ENCODE measurements at places on chromosomes 6 and 20.

GRCh38 chr20:62476056-62476838 is 452 bp upstream of the GATA5 start:
- DNase-seq = no peak

DNA sequence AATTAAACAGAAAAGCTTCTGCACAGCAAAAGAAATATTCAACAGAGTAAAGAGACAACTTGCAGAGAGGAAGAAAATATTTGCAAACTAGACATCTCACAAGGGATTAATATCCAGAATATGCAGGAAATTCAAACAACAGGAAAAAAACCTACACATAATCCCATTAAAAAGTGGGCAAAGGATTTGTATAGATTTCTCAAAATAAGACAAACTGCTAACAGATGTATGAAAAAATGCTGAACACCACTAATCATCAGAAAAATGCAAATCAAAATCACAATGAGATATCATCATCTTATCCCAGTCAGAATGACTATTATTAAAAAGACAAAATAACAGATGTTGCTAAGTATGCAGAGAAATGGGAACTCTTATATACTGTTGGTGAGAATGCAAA is 129.6 kb downstream of the SYNDIG1 start:
- no peak for DNase-seq

DNA sequence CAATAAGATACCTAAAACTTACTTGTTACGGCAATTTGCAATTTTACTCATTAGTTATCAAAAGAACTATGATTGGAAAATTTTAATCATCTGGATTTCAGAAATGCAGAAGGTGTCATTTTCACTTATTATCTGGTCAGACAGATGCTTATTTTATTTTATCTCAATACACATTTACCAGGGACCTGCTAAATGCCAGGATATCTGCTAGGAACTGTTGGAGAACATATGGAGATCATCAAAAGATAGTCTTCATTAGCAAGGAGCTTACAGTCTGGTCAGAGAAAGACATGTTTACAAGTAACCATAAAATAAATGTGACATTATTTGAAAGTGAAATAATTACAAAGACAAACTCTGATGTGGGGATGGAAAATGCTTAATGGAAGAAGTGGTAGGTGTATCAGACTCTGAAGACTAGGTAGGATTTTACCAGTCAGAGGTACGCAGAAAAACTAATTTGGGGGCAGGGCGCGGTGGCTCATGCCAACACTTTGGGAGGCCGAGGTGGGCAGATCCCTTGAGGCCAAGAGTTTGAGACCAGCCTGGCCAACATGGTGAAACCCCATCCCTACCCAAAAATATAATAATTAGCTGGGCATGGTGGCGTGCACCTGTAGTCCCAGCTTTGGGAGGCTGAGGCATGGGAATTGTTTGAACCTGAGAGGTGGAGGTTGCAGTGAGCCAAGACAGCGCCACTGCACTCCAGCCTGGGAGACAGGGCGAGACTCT is 137.8 kb downstream of the MYB start:
- no peak for DNase-seq

DNA sequence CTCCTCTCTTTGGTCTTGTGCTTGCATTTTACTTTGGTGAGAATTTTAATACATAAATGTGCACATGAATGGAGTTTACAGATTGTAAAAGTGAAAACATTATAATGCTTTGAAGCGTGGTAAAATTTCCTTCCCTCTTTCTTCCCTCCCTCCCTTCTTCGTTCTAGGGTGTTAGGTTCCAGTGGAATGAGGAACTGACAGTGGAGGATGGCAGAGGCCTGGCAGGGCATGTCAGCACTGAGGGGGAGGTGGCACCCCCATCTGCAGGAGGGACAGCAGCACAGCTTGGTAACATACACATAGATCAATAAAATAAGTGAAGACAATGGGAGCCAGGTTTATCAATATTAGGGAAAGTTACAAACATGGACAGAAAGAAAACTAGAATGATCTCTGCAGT is 47.5 kb downstream of the RNASET2 start:
- DNase-seq = no peak

GRCh38 chr6:38404355-38404754 is 235.4 kb downstream of the BTBD9 start:
- DNase-seq = no peak

DNA sequence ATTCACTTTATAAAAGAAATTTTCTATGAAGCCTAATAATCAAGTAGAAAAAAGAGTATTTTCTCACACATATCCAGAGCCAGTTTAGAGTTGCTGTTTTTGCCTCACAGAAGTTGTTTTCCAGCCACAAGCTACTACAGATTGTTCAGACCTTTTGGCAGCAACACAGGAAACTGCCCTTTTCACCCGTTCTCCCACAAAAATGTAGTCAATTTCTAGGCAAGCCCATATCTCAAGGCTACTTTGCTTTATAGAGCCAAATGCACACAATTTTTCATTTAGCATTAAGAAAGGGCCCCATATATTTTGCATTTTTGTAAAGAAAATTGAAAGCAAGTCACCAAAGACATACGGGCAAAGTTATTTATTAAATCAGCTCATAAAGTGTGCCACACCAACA is 49.5 kb downstream of the EPB41L2 start:
- DNase-seq = no peak

GRCh38 chr6:27617700-27618689 is 145.1 kb upstream of the ZNF184 start:
- peak; percentile 50 for DNase-seq

DNA sequence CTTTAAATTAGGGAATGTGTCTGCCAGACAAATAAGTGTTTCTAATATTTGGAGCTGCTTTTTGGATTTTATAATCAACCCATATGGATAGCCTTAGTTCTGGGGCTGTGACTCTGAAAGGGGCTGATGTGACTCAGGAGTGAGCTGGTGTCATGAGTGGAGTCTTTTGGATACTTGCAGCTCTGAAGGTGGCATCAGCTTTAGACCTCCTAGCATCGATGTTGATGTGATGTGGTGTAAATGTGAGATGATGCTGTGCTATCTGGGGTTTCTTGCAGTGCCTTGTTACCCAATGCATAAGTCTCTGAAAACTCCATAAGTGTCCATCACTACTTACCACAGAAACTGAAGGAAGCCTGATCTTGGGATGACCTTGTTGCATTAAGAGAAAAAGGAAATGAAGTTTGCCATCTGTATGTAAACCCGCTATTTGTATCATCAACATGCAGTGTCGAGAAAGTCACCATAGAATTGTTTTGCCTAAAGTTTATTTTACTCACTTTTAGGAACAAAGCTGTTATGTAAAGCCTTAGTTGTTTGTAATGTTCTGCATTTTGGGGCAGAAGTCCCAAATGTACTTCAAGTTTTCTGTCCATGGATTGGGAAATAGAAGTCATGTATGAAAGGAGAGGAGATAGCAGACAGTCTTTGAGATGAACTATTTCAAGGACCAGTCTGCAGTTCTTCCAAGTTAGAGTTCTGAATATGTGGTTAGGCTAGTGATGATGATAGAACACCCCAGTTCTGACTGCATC is 8.0 kb downstream of the FOXO3 start:
- DNase-seq = no peak

- no peak for DNase-seq
Observed at GRCh38 chr6:13538084-13538483, 36.3 kb upstream of the SIRT5 start.

DNA sequence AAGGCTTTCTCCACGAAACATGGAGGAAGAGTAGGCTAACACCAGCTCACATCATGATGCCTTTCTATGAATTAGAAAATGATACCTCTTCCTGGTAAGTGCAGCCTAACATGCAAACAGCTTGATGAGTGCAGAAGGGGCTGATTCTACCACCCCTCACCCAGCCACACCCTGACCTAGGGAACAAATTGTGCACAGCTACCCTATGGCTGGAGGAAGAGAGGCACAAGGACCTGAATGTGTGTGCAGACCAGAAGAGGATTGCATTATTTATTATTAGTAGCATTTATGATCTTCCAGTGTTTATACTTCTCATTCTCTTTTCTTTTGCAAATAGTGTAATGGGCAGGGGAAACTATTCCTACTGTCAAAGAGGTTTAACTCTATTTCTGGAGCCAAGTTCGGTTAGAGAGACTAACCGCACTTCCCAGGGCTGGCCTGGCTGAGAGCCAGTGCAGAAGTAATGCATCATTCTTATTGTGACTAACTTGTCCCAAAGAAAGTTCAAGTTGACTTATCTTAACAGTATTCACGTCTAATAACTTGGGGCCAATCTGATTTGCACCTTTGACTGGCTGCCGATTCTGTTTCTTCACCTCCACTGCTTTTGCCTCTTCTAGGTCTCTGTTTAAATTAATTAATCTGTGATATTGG is 237.5 kb downstream of the CD83 start:
- DNase-seq = no peak

GRCh38 chr6:78598966-78599365 is 268.4 kb upstream of the IRAK1BP1 start:
- DNase-seq = no peak

DNA sequence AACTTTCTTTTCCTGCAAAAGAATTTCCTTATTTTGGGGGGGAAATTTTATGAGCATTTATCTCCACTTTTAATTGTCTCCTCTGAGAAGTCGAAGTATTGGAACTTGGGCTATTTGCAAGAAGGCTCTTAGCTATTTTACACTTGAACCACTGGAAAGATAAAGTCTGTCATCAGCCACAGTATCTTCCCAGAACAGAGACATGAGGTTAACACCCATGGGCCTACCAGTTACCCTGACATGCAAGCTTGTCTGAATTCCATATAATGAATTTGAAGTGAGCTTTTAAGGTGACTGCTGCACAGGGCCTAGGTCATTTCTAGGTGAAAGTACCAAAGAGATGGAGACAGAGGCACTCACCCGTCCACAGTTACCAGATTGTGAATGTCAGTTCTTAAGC is 193.1 kb downstream of the SIM1 start:
- DNase-seq = no peak

DNA sequence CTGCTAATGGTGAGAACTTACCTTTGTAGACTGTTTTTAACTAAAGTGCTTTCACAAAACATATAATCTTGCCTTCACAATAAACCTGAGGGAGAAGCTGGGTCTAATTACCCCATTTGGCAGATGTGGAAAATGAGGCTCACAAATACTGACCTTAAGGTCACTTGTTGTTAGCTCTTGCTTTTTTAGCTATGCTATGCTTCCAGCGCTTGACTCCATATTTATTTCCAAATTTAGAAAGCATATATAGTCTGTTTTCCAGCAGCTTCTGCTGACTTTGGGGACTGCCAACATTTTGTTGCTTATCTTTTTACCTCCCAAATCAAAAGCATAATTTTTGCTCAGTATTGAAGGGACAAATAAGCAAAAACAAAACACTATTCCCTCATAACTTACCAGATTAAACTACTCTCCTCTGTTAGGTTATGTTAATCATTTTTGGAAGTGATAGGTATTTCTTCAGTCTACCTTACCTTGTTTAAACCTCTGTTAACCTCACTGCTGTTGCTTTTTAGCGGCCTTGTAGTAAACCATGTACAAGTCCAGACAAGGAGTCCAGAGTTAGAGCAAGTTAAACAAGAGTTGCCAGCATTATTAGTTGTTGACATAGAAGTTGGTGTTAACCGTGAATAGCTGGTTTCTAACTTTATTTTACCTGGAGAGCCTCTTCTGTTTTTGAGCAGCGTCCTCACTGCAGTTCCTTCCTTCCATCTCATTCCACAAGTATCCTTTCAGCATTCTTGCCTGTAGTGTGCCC is 4.9 kb upstream of the BTBD3 start:
- DNase-seq = no peak

- DNase-seq = peak; percentile 92
Observed at GRCh38 chr6:37125774-37126492, 44.0 kb upstream of the PIM1 start.

GRCh38 chr6:55902796-55903195 is 27.4 kb upstream of the BMP5 start:
- DNase-seq = no peak

- DNase-seq = no peak
Observed at GRCh38 chr6:154478021-154478700, 32.3 kb downstream of the CNKSR3 start.

DNA sequence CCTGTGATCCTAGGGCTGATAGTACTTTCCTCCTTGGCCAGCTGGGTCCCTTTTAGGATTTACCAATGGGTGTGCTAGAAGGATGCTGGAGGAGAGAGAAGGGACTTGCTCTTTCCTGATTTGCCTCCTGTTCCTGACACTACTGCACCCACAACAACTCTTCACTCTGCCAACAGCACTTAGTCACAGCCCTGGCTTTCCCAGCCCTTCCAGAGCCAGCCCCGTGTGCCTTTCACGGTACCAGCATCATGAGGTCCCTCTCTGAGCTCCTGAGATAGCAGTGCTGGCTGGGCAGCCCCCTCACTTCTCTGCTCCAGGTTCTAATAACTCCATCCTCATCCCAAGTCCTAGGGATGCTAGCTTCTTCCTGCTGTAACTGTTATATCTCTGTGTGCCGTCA is 80.9 kb downstream of the DNAH8 start:
- DNase-seq = no peak

DNA sequence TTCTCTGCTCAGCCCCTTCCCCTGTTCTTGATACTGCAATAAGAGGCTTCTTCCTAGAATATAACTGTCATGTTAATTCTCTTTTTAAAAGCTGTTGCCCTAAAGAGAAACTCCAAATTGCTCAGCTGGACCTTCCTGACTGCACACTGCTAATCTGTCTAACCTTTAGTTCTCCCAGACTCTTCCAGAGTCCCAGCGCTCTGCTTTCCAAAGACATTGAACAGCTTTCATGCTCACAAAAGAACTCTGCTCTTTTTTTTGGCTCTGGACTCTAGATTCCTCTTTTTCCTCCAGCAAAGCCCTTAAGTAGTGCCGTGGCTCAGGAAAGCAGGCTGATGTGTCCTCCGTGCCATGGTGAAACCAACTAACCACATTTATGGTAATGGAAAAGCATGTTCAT is 356.6 kb upstream of the RSPO3 start:
- no peak for DNase-seq

- DNase-seq = peak; percentile 22
Observed at GRCh38 chr6:14321992-14322772, 204.6 kb downstream of the CD83 start.

DNA sequence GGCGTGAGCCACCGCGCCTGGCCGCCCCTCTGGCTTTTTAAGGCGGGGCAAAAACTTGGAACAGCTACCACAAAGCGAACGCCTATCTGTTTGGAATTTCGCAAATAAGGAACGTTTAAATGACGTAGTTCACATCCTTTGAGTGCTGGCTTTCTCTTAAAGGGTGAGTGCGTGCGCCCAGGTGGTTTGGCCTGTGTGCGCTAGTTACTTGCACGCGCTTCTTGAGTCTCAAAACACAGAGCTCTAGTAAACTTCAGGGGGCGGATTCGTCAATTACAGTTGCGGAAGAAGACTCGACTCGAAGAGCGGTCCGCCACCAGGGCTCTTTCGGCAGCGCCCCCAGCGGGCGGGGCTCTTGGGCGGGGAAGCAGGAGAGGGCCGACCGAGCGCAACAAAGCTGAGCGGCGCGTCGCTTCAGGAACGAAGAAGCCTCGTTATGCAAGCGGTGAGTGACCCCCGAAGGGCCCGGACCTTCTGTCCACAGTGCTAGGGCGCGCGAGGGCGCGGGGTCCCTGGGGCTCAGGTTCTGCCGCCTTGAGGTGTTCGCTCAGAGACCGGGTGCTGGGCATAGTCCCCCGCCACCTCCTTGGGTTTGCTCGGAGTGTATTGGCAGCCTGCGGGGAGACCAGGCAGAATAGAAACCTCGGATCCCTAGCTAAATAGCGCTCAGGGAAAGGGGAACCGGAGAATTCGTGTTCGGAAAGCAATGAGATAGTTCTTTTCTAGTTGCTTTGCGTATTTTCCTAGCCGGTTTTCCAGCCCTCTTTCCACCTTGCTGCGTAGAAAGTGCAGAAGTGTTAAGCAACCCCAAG is at the start of gene SYCP2L:
Gene SYCP2L, plus strand, starts transcription at position 362 of the 812 bp plus-strand sequence. Its CDS starts 75 bp downstream, at position 437.
- no peak for DNase-seq

Data from Caco-2 (cell line).